CD8-positive, alpha-beta memory T cell (primary cell): ENCODE measurements at places on chromosomes 3 and 15. TPM values are rescaled to one million over a fixed set of nuclear protein-coding genes. Genes with fewer than 3 reads are reported as not detected.

DNA sequence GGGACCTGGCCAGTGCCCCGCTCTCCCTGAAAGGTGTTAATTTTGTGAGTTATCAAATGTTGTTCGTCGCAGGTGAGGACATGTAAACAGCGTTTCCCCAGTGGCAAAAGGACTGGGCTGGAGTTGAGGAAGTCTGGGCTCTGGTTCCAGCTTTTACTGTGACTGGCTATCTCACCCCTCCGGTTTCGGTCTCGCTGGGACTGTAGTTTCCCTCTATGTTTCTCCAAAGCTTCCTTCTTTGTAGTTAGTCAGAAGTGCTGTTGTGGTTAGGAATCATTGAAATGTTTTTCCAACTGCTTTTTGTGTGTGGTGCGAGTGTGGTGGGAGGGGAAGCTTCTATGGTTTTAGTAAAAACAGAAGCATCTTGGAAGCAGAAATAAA lies 990 bp upstream of the CLDN1 start:
- H3K36me3 ChIP-seq = no peaks in the 10 kb centered on the region
- H3K27ac ChIP-seq = no peak overlapping the region
- H3K27me3 ChIP-seq = peaks cover 11% of the 10 kb centered on the region
- no peak for DNase-seq
- peaks cover 7% of the 10 kb centered on the region for H3K4me1 ChIP-seq

DNA sequence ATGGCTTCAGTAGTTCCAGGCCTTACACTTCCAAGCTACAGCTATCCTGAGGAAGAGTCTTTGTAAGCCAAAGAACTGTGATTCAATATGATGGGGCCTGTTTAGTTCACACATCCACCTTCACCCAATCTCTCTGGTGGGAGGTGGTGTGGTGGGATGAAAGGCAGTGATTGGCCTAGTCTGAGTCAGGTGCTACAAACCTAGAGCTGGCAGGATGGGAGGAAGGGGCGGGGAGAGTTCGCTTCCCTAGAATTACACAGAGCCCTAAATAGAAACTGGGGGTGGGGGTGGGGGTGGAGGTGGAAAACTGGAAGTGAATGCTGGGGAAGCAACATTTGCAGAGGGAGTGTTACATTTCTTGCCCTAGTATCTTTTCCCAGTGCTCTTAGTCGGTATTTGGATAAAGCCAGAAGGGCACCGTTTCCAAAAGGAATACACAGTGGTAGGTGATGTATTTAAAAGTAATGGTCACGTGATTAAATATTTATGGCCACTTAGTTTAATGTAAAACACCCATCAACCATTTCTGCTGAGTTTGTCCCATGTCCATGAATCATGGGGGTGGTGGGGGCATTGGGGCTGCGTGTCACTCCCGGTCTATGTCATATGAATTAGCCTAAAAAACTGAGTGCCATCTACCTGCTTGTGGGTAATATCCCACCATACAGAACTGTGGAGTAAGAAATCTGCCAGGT lies 247.6 kb upstream of the PROK2 start:
- H3K27me3 ChIP-seq = no peaks in the 10 kb centered on the region
- H3K4me1 ChIP-seq = no peaks in the 10 kb centered on the region
- H3K4me3 ChIP-seq = no peak overlapping the region
- no peak overlapping the region for H3K27ac ChIP-seq
- H3K36me3 ChIP-seq = no peaks in the 10 kb centered on the region

DNA sequence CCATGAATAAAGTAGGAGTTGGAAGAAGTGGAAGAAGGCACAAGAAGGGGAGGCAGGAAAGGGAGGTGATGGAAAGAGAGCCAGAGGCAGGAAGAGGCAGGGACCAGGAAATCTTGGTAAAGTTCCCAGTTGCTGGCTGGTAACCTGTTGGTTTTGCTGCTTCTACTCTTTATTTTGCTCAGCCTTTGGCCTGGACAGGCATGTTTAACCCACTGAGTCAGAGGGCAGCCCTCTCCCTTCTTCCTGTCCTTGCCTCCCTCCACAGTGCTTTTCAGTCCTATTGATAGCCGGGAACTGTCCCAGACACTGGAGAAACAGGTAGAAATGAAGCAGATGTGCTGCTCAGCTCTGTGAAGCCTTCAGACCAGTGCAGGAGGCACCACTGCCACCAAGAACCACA lies 43.4 kb upstream of the APEH start:
- H3K27me3 ChIP-seq = no peaks in the 10 kb centered on the region
- no peak for DNase-seq
- H3K4me3 ChIP-seq = no peak overlapping the region
- H3K4me1 ChIP-seq = no peaks in the 10 kb centered on the region
- no peaks in the 10 kb centered on the region for H3K36me3 ChIP-seq

DNA sequence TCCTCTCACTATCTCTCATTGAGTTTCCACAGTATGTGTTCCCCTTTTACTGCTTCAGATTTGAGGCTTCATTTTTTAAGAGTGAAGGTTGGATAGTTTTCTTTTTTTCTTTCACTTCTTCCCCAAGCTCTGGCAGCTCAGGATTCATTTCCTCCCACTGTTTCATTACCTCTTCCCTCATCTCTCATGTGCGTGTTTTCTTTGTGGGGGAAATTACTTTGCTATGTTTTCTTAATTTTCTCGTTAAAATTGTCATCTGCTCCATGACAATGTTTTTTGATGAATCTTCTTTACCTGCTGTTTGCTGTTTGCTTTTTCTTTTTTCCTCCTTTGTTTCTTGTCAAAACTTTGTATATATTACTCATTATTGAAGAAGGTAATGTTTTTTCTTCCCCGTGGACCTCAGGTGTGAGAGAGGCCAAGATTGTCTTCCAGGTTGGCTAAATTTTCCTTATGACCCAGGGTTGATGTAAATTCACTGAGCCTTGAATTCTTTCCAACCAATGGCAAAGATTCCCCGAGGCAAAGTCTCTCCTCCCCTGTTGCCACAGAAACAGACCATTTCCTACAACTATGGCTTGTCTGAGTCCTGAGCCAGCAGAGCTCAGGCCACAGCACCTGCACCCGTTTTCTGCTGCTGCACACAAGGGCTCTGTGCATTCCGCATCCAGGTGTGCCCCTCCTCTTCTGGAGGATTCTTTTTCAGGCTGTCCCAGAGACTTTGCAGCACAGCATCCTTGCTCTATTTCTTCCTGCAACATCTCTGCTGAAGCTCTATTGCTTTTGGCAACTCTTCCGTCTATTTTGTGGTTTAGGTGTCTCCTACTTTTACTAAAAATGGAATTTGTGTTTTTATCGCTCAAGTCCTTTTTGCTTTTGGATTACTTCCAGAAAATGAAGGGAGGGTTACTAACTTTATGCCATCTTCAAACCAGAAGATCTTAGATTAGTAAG lies 66.1 kb downstream of the NOX5 start:
- H3K4me1 ChIP-seq = no peaks in the 10 kb centered on the region
- no peak overlapping the region for H3K4me3 ChIP-seq
- H3K27me3 ChIP-seq = no peaks in the 10 kb centered on the region
- H3K36me3 ChIP-seq = no peaks in the 10 kb centered on the region
- H3K27ac ChIP-seq = no peak overlapping the region

PLA2G4D gene
- not detected for total RNA-seq

- H3K27ac ChIP-seq = no peak overlapping the region
- no peak overlapping the region for H3K4me3 ChIP-seq
- no peaks in the 10 kb centered on the region for H3K4me1 ChIP-seq
- DNase-seq = no peak
Observed at GRCh38 chr3:148932972-148933371, 58.4 kb upstream of the GYG1 start.
